ENCODE measurements at places on chromosomes 3 and 15. TPM values are rescaled to one million over a fixed set of nuclear protein-coding genes. Genes with fewer than 3 reads are reported as not detected.

The SLC9C1 gene
- not detected for total RNA-seq

GRCh38 chr15:91104111-91104510 lies 4.1 kb downstream of the SV2B start:
- no peak overlapping the region for H3K27ac ChIP-seq
- no peak overlapping the region for H3K4me3 ChIP-seq
- peaks cover 13% of the 10 kb centered on the region for H3K36me3 ChIP-seq
- peaks cover 20% of the 10 kb centered on the region for H3K4me1 ChIP-seq
- peaks cover 91% of the 10 kb centered on the region for H3K27me3 ChIP-seq

DNA sequence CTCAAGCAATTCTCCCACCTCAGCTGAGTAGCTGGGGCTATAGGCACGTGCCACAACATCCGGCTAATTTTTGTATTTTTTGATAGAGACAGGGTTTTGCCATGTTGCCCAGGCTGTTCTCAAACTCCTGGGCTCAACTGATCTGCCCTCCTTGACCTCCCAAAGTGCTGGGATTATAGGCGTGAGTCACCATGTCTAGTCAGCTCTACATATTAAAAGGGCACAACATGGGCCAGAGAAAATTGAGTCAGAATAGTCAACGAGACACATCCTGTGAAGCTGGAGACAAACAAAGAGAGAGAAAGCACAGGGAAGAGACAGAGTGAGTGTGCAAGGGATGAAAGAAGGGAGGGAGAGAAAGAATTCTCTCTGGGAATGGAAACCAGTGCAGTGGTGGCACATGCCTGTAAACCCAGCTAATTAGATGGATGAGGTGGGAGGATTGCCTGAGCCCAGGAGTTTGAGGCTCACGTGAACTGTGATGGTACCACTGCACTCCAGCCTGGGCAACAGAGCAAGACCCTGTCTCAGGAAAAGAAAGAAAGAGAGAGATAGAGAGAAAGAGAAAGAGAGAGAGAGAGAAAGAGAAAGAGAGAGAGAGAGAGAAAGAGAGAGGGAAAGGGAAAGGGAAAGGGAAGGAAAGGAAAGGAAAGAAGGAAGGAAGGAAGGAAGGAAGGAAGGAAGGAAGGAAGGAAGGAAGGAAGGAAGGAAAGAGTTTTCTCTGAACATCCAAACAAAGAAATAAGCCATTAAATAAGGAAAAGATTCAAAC lies 107.2 kb upstream of the SLC25A36 start:
- H3K27ac ChIP-seq: no peak overlapping the region
- no peak for DNase-seq
- no peak overlapping the region for H3K4me3 ChIP-seq
- H3K27me3 ChIP-seq: peaks cover 12% of the 10 kb centered on the region
- H3K36me3 ChIP-seq: no peaks in the 10 kb centered on the region

DNA sequence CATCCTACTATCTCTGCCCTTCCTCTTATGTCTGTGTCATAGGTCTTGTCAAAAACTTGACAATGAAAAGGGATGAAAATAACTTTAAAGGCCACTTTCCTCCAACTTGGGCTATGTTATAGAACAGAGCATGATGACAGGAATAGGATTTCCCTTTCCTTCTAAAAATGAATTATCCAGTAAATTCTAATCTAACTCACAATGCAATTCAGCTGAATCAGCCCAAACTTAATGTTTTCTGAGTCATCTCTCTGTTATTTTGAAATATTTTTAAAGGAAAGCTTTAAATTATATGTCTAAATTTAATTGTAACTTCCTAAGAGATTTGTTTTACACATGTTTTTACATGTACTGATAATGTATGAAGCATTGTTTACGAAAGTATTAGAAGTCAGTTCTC lies 258.5 kb downstream of the BBX start:
- no peak for DNase-seq
- peaks cover 3% of the 10 kb centered on the region for H3K4me1 ChIP-seq
- no peak overlapping the region for H3K4me3 ChIP-seq
- H3K27ac ChIP-seq: no peak overlapping the region
- peaks cover 15% of the 10 kb centered on the region for H3K36me3 ChIP-seq

The COLQ gene
- total RNA-seq: 10.8 TPM

Data from T-helper 17 cell (primary cell).